Activated CD8-positive, alpha-beta memory T cell treated with anti-CD3 and anti-CD28 coated beads, Interleukin-2, amount 10 ng/mL, durations not matched to agents 7 days and 5 days (primary cell): ENCODE measurements at places on chromosomes 13 and 19.
A peak's percentile ranks its signal among the peaks of the same experiment; 100 is the strongest.

- peak; percentile 92 for DNase-seq
These were observed 44.9 kb downstream of the ESD start for GRCh38 chr13:46751811-46752635.

DNA sequence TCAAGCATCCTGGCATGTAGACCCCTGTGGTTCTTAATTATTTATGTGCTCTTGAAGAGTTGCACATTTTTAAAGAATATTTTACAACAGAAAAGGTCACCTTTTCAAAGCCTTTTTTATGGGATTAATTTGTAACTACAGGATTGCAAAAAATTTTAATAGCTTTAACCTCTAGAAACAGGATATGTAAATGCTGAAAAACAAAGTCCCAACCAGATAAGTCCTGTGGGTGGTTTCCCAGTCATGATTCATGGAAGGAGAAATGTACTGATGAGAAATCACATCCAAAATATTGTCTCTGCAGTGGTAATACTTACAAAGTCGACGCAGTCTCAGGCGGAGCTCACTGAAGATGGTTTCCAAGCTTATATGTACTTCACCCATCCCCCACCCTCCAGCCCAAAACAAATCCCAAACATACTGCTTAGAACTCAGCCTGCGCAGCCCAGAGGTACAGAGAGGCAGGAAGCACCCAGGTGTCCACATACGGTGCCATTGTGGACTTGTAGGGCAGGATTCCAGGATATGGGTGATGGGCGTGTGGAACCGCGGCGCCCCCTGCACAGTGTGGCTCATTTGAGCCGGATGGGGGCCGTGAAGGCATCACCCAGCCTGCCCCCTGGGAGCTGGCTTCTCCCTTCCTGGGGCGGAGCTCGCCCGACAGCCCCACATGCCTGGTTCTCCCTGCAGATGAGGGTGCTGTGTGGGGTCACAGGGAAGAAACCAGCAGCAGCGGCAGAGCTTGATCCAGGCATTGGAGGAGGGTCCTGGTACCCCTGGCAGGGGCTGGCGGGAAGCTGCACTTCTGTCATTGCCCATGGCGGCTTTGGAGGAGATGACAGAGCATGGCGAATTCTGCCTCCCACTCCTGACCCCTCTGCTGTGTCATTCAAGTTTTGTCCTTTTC, 101.2 kb downstream of the ATP11A start:
- DNase-seq = peak; percentile 26

DNA sequence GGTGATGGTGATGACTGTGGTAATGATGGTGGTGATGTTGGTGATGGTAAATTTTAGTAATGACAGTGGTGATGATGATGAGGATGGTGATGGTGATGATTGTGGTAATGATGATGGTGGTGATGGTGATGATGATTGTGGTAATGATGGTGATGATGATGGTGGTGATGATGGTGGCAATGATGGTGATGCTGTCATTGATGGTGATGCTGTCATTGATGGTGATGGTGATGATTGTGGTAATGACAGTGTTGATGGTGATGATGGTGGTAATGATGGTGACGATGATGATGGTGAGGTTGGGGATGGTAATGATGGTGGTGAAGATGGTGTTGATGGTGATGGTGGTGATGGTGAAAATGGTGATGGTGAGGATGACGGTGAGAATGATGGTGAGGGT, 11.7 kb upstream of the BCAT2 start:
- no peak for DNase-seq

- no peak for DNase-seq
These were observed 490.0 kb downstream of the PCDH20 start for GRCh38 chr13:60925686-60926085.

DNA sequence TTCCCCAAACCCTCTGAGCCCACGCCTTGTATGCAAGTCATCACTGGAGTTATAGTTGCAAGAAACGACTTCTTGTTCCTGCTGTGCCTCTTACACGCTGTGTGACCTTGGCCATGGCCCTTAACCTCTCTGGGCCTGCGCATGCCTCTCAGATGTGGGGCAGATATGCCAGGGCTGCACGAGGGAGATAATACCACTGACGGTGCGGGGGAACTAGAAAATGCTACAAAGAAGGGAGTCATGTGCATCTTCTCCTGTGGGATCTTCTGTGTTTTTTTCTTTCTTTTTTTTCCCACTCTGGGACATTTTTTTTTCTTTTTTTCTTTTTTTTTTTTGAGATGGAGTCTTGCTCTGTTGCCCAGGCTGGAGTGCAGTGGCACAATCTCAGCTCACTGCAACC, 4.3 kb upstream of the SAMD1 start:
- DNase-seq = no peak

GRCh38 chr13:110824702-110825300, 90.1 kb downstream of the ANKRD10 start:
- DNase-seq = no peak
